ENCODE measurements at places on chromosomes 5 and 9.

GRCh38 chr9:27371382-27371781, 74.4 kb upstream of the EQTN start:
- DNase-seq: no peak

DNA sequence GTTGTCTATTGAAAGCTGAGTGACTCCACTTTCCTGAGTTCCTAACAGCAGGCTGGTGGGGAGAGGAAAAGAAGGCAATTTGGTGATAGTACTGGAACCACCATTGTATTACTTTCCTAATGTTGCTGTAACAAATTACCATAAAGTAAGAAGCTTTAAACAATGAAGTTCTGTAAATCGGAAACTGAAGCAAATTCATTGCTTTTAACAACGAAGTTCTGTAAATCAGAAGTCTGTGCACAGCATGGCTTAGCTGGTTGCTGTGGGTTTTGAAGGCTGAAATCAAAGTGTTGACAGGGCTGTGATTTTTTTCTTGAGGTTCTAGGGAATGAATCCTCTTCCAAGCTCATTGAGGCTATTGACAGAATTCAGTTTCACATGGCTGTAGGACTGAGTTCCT, 72.3 kb downstream of the SLC44A1 start:
- no peak for DNase-seq

- DNase-seq: no peak
These were observed 848.5 kb upstream of the WWC1 start for GRCh38 chr5:167442922-167443321.

DNA sequence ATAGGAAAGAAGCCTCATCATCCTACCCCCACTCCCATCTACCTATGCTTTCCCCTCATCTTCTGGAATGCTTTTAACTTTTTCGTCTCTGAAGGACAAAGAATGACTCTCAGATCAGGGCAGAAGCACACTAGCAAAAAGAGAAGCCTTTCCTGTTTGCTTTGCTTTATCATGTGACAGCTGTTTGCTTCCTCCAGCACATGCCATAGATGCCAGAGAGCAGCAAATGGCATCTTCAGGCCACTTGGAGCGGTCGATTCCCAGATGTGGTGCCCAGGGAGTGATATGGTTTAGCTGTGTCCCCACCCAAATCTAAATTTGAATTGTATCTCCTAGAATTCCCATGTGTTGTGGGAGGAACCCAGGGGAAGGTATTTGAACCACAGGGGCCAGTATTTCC, 294.8 kb downstream of the GADD45G start:
- DNase-seq: no peak

DNA sequence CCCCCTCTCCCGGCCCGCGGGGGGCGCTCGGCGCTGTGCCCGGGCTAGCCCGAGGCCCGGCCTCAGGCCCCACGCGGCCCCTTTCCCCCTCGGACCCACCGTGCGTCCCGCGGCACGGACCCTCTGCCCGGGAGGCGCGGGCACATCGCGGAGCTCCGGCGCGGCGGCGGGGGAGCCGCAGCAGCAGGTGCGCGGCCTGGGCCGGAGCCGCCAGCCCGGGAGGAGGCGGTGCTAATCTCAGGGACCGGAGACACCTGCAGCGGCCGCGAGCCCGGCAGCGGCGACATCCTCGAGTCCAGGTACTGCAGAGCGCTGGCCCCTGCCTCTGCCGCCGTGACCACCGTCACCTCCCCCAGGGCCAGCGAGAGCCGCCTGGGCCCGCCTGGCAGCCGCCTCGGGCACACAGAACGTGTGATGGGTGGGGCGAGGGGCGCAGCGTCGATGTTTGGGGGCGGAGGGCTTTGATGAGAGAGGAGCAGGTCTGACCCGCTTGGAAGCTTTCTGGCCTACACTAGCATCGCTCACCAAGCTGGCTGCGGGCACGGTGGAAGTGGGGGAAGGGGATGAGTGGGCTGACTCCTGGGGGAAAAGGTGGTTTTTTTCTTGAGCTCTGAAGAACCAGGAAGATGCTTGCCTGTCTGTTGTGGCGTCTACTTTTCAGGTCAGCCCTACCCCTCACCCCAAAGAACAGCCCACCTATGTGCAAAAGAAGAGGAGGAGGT, 524 bp downstream of the CYFIP2 start:
- peak; percentile 78 for DNase-seq

DNA sequence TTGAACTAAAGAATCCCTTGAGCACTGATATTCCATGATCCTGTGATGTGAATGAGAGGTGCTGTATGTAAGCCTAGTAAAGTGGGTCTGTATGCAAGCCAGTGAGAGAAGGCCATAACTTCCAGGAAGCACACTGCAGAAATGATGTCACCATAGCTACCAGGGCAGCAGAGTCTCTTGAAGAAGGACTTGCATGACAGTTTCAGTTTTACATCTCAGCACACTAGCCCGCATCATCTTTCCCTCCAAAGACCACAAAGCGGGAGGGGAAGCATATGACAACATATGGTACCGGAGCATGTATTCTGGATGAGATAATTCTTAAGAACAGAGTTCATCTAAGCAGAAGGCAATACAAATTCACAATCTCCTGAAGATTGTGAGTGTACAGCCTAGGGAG, 37.6 kb upstream of the MAST4 start:
- DNase-seq: no peak

DNA sequence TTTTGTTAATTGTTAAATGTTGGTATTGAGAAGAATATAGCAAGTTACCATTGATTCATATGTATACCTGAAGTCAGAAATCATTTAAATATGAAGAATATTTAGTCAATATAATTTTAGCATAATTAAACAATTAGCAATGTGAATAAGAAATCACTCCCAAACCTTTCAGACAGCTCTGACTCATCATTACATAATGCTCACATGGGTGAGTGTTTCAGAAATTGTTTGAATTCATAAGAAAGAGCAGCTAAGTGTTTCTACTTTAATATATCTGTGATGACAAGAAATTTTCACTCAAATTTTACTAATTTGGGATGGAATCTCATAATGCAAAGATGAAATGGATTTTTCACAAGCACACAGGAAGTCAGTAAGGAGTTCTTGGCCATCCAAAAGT, 42.0 kb upstream of the CDC42SE2 start:
- no peak for DNase-seq

GRCh38 chr5:107792940-107793339, 122.2 kb upstream of the EFNA5 start:
- DNase-seq: no peak

Data from H1 (cell line).